ENCODE measurements at places on chromosomes 3 and 15.

DNA sequence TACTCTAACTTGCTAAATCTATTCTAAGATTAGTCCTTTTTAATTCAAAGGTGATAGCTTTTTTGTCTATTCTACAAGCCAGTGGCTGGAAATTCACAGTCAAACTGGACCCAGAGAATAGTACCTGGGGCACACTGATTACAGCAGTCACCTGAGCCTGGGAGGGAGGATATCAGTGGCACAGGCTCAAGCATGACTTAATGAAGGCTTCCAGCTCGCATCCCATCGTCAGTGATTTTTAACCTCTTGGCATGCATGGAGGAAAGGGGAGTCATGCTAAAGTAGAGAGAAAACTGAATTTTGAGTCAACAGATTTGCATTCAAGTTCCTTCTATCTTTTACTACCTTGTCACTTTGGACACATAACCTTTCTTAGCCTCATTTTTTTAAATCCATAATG lies 24.8 kb downstream of the GOLIM4 start:
- DNase-seq = no peak

GRCh38 chr15:31360843-31361763 lies 34.5 kb downstream of the KLF13 start:
- DNase-seq = no peak

DNA sequence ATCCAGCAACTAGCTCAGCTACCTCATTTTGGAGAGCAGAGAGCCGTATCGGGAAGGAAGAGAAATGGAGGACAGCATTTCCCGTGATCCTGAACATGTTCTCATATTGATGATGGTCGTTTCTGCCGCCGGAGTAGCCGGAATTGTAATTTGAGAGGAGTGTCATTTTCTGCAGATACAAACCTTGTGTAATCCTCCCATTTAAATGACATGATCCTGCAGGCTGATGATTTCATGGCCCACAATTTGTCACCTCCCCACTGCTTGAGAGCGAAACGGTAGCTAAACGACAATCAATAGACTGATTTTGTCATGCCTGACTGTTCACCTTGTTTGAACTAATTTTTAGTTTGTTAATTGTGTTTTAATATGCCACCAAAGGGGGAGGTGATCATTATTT lies 126.5 kb upstream of the CNTN6 start:
- DNase-seq = no peak

DNA sequence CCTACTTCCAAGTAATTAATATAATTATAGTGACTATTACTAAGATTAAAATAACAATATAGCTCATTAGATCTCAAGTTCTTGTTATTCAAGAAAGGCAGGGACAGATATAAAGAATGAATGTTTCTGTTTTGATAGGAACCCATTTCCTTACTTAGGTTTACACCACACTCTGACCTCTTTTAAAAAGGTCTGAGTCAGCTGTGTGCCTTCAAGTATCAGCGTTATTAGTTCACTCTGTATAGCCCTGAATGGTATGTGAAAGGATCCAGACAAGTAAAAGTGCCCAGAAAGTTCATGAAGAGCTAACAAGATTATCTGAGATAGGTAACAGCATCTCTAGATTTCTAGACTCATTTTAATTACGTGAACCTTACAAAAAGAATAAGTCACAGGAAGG lies 28.9 kb downstream of the PDCD10 start:
- no peak for DNase-seq

DNA sequence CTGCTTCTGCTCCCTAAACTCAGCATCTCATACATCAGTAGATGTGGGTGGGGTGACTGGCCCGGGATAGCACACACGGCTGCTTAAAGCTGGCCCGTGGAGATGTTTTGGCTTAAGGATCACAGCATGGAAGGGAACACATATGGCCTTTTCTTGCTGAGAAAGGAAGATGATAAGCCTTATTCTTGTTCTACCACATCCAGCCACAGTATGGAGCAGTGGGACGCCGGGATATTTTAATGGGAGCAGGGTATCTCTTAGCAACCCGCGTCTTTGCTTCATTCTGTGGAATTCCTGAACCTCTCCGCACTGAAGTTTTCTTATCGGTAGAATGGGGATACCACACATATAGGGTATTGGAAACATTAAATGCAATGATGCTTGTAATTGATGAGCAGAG lies 94.1 kb upstream of the PROK2 start:
- DNase-seq = no peak

DNA sequence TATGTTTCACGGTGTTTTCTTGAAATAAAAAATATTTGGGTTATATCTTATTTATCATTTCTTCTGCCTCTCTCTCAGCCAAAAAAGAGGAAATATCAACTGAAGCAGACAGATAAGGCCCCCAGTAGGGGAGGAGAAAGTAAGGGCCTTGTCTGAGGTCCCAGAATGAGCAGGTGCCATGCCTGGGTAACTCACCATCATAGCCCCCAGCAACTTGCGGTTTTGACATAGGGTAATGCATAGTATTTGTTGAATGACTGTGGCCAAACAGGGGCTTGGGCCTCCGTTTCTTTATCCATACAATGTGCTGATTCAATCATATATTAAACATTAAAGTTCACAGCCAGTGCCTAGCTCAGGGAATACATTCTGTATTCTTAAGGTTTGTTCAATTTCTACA lies 119.6 kb downstream of the ABI3BP start:
- DNase-seq = no peak

DNA sequence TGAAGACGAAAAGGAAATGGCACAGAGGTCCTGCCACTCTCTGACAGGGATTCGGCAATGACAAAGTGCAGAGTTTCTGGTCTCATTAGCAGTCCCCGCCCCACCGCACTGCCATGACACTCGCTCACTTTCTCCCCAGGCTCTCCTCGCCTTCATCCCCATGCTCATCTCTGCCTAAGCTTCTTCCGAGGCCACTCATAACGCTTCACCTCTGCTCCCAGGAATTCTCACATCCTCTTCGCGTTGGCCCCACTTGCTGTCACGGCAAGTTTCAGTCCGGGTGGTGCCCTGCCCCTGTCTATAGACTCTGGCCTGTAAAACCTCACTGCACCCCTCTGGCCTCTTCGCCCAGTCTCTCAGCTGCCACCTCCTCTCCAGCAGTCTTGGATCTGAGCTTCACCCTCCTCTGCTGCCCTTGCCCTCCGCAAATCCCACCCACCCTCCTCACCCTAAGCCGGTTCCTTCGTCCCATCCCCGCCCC lies 654 bp downstream of the RUBCN start:
- DNase-seq = no peak

DNA sequence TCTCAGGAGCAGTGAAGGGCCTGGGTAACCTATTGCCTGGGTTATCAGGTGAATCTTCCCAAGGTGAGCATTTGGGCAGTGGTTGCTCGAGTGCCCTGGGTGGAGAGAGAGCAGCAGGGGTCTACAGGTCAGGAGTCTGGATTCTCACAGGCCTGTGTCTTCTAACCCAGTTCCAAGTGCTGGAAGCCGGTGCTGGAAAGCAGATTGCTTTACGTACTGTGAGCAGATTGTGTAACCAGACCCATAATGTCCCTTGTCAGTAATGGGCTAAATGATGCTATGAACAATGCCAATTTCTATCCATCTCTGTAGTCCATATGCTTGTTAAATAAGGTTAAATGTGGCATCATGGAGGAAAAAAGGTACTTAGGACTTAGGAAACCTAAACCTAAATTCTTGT lies 106.5 kb downstream of the TPRG1 start:
- no peak for DNase-seq

DNA sequence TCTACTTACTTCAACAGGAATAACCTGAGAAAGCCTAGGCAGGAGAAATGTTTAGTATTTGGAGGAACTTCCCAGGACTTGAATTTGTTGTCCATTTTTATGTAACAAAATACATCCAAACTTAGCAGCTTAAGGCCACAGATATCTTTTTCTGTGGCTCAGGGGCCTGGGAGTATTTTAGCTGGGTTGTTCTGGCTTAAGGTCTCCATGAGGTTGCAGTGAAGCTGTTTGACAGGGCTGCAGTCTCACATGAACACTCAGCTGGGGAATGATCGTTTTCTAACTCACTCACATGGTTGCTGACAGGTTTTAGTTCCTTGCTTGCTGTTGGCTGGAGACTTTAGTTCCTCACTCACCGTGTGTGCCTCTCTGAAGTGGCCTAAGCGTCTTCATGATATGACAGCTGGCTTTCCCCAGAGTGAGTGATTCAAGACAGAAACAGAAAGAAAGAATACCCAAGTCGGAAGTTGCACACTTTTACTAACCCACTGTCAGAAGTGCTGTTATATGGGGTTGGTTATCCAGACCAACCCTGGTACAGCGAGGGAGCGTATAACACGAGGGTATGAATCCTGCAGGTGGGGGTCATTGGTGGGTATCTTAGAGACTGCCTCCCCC lies 229.7 kb upstream of the TBL1XR1 start:
- DNase-seq = no peak

GRCh38 chr3:169272532-169272931 lies 391.0 kb downstream of the MECOM start:
- DNase-seq = no peak

GRCh38 chr3:31980530-31981205 lies 394 bp downstream of the OSBPL10 start:
- no peak for DNase-seq

- no peak for DNase-seq
Measured at GRCh38 chr3:38579141-38579540, 70.3 kb downstream of the SCN5A start.

DNA sequence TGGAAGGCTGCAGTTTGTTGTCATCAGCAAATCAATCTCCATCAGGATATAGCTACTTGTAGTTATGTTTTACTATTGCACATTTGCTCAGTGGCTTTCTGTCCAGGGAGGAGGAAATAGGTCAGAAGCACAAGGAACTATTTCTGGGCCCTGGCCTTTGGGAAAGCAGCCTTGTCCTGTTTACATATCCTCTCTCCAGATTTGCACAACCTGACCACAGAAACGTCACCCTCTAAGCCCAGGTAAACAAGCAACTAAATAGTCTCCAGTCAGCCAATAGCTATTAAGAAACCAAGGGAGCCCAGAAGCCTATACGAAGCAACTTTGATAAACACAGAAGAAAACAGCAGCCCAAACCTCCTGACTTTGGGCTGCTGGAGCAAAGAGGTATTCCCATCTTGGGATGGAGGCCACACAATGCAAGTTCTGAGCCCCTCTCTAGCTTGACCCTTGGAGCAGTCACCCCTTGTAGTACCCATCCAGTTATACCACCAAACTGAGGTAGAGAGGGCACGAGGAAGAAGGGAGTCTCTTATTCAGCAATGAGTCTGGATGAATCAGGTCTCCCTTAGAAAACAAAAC lies 2.3 kb upstream of the FEM1B start:
- DNase-seq = no peak

DNA sequence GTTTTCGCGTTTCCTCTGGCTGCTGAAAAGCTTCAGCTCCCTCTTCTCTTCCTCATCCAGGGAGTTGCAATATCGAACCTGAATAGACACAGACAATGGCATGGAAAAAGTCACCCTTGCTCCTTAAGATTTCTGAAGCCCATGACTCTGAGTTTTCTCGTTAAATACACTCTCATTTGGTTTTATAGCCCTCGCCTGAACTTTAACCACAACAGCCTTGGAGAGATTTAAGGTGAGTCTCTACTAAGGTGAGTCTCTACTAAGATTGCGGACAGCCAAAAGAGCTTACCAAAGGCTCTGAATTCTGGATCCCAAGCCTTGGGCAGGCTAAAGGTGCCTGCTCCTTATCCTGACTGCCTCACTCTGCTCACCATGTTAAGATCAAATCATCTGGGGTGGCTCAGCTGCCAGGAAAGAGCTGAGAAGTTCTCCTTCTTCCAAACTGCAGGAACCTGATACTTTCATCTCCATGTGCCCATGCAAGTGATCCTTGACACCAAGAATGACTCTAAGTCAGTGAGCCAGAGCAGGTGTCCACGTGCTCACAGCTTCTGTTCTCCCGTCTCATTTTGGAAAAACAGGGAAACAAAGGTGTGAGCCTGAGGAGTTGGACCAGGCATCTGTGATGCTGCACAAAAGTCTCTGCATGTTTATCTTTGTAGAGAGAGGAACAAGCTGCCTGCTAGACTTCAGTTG lies 65.1 kb downstream of the PRICKLE2 start:
- DNase-seq = no peak

DNA sequence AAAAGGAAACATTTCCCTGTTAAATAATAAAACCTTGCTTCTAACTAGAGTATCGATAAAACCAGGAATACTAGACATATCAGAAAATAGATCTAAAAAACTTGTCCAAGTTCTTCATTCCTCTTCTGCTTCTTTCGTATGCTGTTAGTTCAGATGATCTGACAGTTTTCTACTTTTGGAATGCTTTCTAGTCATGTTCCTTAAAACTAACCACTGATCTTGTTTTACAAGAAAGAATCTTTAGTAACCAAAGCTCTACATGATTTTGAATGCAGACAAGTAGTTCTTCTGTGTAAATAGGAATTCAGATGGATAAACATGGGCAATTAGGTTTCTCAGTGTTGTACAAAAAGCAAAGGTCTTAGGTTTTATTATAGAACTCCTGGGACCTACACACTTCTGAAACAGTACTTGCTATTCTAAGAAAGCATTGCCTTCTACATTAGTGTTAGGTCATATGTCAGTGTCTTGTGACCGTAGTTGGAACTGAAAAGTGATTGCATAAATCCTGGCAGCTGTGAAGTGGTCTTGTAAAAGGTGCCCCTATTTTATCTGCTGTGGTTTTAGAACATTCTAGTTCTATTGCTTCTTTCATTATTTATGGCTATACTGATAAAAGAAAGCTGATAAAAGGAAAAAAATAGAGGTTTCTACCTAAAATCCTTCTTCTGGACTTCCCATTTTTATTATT lies 40.7 kb downstream of the SNRK start:
- DNase-seq = no peak

DNA sequence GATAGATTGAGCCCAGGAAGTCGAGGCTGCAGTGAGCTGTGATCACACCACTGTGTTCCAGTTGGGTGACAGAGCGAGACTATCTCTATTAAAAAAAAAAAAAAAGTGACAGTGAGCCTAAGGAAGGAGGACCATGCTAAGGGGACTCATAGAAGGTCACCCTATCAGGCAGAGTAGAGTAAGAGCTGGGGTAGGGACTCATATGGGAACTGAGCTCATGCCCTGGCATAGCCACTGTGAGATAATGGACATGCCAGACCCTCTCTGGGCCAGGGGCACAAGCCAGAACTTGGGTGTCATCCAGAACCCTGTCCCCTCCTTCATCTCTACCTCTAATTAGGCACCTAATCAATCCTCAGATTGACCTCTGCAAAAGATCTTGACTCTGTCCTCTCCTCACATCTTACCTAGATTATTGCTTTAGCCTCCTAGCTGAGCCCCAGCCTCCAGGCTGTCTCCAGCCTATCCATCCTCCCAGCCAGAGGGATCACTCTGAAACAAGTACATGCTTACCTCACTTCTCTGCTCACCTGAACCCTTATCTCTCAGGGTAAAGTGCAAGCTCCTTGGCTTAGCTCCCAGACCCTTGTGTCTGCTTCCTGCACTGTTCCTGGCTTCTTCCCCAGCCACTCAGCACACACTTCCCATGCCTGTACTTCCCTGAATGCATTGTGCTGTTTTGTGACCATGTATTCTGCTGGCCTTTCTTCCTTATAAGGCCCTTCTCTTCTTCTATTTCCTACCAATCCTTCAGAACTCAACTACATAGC lies 76.4 kb downstream of the DAPK2 start:
- no peak for DNase-seq

GRCh38 chr3:24907106-24907505 lies 412.5 kb upstream of the THRB start:
- no peak for DNase-seq
